ENCODE measurements at places on chromosomes 1 and 21.

GRCh38 chr1:3807769-3808168 is 11.5 kb upstream of the LRRC47 start:
- DNase-seq, result no peak

GRCh38 chr1:201138311-201138840 is 11.4 kb upstream of the ASCL5 start:
- DNase-seq, result no peak

GRCh38 chr21:16571594-16571993 is 841.8 kb downstream of the USP25 start:
- DNase-seq, result no peak

- DNase-seq, result no peak
Measured at GRCh38 chr1:221439008-221439746, 302.7 kb downstream of the DUSP10 start.

- no peak for DNase-seq
Measured at GRCh38 chr1:115732316-115732715, 36.2 kb downstream of the CASQ2 start.

- DNase-seq, result no peak
Measured at GRCh38 chr1:223222377-223222776, 79.3 kb upstream of the TLR5 start.

DNA sequence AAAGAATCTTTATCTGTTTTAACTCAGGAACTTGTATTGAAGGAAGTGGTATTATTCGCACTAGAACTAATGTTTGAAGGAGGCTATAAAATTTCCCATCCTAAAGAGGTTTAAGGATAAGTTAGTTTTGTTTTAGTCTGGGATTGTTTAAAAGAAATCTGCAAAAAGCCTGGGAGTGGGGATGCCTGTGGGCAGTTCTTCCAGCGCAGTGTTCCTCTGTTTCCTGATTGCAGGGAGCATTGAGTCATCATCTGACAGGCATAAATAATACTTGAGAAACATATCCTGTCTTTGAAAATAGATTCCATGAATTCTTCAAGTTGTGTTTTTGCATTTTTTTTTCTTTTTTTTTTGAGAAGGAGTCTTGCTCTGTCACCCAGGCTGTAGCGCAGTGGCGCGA is 350.8 kb upstream of the PTBP2 start:
- no peak for DNase-seq

- no peak for DNase-seq
Measured at GRCh38 chr1:115492019-115492595, 149.7 kb upstream of the VANGL1 start.

DNA sequence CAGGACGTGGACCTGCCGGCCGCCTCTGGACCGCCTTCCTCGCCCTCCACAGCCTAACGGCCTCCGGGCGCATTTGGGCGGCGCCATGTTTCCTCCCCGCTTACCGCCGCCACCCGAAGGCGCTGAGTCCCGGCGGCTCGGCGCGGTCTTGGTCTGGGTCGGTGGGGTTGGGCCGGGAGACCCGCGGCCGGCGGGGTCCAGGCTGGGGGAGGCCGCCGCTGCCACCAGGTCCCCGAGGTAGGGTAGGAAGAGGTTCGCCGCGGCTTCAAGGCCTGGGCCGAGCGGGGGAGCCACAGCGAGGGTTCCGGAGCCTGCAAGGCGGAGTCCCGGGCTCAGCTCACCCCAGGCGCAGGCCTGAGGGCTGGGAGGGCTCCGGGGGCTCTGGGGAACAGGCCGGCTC is 5.5 kb downstream of the OR2C3 start:
- DNase-seq, result no peak

- DNase-seq, result no peak
Measured at GRCh38 chr1:41608211-41608610, 123.7 kb upstream of the EDN2 start.

DNA sequence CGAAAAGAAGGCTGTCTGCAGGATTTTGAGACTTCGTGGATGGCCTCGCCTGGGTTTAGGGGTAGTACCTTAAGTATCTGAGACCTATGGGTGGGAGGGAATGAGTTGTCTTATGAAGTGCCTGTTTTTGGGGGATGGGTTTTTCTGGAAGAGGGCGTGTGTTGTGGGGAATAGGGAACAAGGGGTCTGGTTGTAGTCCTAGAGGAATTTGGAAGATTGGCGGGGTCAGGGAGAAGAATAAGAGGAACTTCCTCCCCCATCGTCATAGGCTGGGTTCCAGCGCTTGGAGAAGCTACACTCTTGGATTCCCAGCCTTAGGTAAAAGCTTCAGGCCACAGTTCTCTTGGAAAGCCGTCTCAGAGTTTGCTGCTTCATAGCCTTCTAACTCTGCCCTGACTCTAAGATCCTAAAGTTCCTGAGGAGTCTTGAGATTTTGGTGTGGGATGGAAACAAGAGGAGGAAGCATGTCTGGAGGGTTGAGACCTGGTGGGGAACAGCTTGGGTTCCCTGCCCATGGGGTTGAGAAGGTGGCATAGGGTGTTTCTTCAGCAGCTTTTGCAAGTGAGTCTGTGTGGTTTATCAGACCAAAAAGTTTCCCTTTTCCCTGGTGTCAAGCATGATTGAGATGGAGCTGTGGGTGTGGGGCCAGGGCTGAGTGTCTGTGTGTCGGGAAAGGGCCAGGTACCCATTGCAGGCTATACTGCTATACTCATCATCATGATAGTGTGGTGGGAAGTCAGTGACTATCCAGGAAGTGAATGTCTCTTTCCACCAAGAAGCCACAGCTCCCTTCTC is 1.8 kb downstream of the VANGL2 start:
- DNase-seq, result no peak

GRCh38 chr1:47298025-47298699 is 15.8 kb downstream of the STIL start:
- no peak for DNase-seq

- DNase-seq, result peak; percentile 26
Measured at GRCh38 chr1:159009704-159010361, at the start of gene IFI16. Gene IFI16, plus strand, starts transcription at chr1:159009907. Its CDS starts 4,774 bp downstream, at chr1:159014681.

DNA sequence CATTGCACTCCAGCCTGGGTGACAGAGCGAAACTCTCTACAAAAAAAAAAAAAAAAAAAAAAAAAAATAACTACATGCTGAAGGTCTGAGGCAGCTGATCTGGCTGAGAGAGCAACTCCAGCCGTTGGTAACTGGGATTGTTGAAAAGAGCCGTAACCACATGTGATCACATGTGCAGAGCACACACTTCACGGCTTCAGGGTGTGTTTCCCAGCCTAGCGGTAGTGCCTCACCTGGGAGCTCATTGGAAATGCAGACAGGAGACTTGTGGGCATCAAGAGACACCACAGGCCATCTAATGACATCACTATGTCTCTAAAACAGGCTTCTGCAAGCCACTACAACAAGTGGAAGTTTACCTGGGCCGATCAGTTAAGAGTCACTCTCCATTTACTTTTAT is 11.8 kb upstream of the OTUD7B start:
- DNase-seq, result no peak

DNA sequence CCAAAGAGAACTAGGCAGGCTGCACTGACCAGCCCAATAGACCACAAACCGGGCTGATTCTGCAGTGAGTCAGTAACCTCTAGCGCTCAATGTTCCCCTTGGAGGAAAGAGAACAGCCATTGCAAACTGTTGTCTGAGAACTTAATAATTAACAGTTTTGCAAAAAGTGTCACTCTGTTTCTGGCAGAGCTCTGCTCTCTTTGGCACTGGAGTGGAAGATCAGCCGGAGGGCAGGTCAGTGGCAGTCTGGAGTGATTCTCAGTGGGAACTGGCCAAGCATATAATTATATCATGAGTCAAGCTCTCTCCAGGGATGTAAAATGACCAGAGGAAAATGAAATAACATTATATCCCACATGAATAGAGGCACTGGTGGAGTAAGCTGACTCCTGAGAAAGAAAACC is 238.3 kb downstream of the HLX start:
- DNase-seq, result no peak

DNA sequence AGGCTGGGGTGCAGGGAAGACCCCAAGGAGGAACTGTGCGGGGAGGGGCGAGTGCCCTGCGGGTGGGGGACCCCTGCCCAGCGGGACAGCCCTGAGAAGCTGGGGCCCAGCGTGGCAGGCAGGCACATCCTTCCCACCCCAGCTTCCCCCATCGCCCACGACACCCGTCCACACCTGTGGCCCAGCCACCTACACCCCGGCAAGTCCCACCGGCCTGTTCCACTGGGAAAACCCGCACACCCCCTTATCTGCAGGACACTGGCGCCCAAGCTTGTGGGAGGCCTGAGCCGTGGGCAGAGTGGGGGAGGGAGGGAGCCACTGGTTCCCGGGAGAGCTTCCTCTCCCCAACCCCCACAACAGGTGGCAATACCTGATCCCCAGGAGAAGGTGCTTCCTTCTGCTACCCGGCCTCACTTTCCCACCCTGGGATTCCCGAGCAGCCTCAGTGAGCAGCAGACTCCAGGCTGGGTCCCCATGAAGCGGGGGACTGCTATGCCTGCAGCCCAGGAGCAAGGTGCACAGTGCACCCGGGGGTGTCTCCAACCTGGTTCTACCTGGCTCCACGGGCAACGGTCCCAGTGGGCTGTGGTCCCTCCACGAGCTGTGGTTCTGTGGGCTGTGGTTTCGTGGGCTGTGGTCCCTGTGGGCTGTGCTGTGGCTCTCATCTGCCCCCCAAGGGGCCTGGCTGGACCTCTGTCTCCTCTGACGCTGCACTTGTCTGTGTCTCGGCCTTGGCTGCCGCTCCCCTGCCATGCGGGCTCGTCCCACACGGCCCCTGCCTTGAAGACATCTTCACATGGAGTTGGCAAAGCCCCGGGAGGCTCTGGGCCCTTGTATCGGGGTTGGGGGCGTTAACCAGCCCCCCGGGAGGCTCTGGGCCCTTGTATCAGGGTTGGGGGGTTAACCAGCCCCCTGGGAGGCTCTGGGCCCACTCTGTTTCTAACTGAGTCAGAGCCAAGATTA is 37.8 kb upstream of the POFUT2 start:
- DNase-seq, result no peak

DNA sequence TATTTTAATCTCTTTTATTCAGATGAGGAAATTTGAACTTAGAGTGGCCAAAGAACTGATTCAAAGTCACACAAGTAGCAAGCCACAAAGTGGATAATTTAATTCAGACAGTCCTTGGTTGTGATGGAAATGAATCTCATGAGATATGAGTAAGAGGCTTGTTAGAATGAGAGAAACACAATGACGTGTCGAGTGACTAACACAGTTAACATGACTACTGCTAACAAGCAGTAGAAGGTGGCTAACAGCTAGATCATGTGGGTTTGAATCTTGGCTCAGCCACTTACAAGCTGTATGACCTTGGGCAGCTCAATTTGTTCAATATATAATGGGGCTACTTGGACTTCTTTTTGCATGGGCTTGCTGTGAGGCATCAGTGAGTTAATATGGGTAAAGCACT is 104.5 kb upstream of the LMO4 start:
- peak; percentile 48 for DNase-seq

DNA sequence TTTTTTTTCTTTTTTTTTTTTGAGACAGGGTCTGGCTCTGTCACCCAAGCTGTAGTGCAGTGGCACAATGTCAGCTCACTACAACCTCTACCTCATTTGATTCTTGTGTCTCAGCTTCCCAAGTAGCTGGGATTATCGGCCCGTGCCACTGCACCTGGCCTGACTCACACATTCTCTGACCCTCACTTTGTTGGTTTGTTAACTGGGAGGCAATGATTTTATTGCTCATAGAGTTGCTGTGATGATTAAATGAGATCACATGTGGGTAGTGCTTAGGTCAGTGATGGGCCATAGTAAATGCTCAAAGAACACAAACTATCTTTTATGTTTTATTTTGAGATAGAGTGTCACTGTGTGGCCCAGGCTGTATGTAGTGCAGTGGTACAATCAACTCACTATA is 47.3 kb upstream of the SSBP3 start:
- DNase-seq, result no peak

DNA sequence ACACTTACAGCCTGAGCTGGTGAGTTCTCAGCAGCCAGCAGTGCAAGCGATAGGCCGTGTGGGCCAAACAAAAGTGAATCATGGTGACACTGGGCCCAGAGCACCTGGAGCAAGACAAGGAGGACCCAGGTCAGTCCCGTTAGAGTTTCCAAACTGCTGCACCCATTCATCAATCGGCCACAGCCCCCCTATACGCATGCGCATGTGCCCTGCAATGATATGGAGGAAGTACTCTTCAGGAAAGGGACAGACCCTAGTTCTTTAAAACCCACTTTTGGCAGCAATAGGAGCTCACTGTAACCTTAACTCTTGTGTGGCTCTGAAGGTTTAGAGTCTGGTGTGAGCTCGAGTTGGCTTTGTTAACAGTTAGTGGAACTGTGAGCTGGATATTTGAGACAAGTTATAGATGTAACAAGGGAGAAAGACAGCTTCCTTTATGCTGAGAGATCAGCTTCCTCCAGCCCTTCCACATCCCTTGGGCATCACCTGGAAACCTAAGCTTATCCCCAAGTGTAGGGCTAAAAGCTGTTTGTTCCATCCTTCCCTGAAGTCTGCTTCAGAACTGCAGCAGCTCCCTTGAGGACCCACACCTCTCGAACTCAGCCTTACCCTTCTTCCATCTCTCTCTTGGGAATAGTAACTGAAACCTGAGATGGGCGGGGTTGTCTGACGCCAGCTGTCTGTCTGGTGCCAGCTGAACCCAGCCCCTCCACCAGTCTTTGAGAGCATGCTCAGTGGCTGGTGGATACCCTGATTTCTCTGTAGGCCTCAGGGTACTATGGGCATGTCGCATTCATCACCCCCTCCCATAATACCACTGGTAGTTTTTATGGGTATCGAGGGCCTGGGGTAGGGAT is 17.7 kb downstream of the NMNAT1 start:
- peak; percentile 74 for DNase-seq

- DNase-seq, result no peak
Measured at GRCh38 chr1:212554401-212554800, 54.2 kb upstream of the ATF3 start.

DNA sequence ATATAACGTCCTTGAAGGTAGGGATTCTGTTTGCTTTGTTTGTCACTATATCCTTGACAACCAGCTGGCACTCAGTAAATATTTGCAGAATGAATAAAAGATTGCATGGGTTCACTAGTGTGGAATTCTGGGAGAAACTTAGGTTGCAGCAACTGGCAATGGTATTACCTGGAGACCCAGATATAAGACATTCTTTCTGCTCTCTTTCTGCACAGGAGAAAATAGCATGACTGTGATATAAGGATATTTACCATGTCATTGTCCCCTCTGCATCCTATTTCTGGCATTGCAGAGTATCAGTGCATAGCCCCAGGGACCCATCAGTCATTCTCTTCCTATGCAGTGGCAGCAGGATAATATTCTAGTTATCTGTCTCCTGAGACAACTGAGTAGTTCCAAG is 308.9 kb upstream of the LRRC7 start:
- no peak for DNase-seq

All from NCI-H1436 treated with DMSO at 0.1 percent for 48 hours (cell line).